Esophagus muscularis mucosa (tissue), 4 donors: ENCODE measurements at places on chromosomes 2 and 18. TPM values are rescaled to one million over a fixed set of nuclear protein-coding genes. Genes with fewer than 3 reads are reported as not detected.

DNA sequence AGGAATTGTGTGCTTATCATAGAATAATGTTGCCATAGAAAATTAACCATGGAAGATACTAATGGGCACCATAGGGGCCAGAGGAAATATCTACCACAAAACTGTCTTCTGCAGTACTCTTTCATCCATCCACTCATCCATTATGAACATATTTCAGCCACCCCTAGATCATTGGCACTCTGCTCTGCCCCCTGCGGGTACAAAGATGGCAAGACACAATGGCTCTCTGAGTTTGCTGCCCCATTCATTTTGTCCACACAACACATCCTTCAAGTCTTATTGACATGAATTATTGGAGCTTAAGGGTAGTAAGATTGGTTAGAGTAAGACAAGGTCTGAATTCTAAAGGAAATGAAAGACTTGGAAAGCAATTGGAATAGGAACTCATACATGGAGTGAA lies 1224.7 kb upstream of the CELF4 start:
- no peak overlapping the region for H3K4me3 ChIP-seq
- no peak overlapping the region for H3K27ac ChIP-seq
- no peaks in the 10 kb centered on the region for H3K27me3 ChIP-seq
- DNase-seq: no peak

GRCh38 chr2:195533771-195534642 lies 123.0 kb upstream of the SLC39A10 start:
- H3K36me3 ChIP-seq: no peaks in the 10 kb centered on the region
- no peaks in the 10 kb centered on the region for H3K27me3 ChIP-seq
- H3K27ac ChIP-seq: no peak overlapping the region
- H3K4me3 ChIP-seq: no peak overlapping the region

GRCh38 chr2:80461505-80462197 lies 157.1 kb upstream of the LRRTM1 start:
- H3K27ac ChIP-seq: no peak overlapping the region
- no peak for DNase-seq
- no peaks in the 10 kb centered on the region for H3K36me3 ChIP-seq
- H3K27me3 ChIP-seq: no peaks in the 10 kb centered on the region

- no peaks in the 10 kb centered on the region for H3K4me1 ChIP-seq
- no peaks in the 10 kb centered on the region for H3K27me3 ChIP-seq
- no peak overlapping the region for H3K4me3 ChIP-seq
- DNase-seq: no peak
- no peaks in the 10 kb centered on the region for H3K36me3 ChIP-seq
- no peak overlapping the region for H3K27ac ChIP-seq
These were observed 100.0 kb downstream of the AQP4 start for GRCh38 chr18:26765498-26765897.

The CHST9 gene
- 2.4 TPM for total RNA-seq
